ENCODE measurements at places on chromosomes 1 and 21.

DNA sequence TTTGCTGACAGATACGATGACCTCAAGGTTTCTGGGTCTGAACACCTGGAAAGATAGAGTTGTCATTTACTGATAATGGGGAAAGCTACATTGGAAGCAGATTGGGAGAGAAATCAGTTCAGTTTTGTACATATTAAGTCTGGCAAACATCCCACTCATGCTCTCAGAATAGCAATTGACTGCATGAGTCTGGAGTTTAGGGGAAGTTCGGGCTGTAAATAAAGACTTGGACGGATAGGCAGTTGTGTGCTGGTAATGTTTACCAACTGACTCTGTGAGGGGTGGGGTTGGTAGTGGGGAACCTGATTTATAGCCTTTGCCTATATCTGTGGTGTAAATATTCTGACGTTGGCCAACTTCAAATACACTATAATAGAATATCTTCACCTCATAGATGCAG lies 4.0 kb downstream of the H6PD start:
- DNase-seq = no peak

GRCh38 chr1:228469413-228470162 lies 17.6 kb upstream of the RNF187 start:
- no peak for DNase-seq

DNA sequence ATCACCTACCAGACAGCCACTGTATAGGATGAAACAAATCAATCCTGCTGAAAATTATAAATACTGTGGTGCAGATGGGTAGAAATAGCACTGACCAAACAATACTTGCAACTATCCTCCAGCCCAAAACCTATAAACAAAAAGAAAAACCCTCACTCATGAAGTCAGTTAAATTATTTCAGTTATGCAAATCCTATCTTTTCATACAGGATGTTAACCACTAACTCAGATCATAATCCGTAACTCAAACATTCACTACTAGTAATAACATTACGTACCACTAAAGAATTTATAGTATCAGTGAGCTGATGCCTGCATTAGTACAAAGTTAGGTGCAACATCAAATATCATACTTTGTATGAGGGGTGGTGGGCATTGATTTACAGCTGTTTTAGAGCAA lies 2.6 kb downstream of the NDC1 start:
- DNase-seq = no peak

DNA sequence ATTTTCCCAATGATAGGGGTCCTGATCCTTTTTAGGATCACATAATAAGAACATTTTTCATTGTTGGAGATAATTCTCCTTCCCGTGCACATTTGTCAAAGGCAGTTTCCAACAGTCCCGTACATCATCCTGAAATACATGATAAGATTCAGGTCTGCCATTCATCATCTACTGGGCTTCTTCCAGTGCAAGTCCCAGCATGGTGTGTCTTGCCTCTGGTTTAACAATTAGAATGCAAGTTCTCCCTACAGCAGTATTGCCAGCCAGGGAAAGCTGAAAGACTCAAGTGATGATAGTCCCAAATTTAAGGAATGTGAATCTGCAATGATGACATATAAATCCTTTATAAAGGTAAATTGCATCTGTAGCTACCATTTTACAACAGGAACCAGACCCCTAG lies 146.2 kb downstream of the DAB1 start:
- DNase-seq = no peak

GRCh38 chr1:36849956-36850355 lies 184.4 kb downstream of the GRIK3 start:
- no peak for DNase-seq

DNA sequence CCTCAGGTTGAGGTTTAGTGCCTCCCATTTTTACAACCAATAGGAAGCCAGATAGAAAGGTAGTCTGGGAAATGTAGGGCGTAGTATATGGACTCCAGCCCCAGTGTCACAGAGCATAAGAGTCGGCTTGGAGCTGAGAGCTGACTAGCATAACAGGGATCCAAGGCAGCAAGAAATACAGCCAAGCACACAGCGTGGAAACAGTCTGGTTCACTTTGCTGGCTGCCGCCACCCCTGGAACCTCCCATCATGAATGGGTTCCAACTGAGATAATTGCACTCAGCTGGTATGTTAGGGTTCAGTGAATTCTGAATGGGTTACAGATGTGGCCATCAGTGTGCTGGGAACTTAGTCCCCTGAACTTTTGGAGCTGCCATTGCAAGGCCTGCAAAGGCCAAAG lies 76.7 kb upstream of the GPR88 start:
- no peak for DNase-seq

- DNase-seq = no peak
These were observed 385.9 kb downstream of the PCP4 start for GRCh38 chr21:40253112-40253511.

- no peak for DNase-seq
These were observed 40.5 kb downstream of the PLPPR5 start for GRCh38 chr1:98964198-98964597.

DNA sequence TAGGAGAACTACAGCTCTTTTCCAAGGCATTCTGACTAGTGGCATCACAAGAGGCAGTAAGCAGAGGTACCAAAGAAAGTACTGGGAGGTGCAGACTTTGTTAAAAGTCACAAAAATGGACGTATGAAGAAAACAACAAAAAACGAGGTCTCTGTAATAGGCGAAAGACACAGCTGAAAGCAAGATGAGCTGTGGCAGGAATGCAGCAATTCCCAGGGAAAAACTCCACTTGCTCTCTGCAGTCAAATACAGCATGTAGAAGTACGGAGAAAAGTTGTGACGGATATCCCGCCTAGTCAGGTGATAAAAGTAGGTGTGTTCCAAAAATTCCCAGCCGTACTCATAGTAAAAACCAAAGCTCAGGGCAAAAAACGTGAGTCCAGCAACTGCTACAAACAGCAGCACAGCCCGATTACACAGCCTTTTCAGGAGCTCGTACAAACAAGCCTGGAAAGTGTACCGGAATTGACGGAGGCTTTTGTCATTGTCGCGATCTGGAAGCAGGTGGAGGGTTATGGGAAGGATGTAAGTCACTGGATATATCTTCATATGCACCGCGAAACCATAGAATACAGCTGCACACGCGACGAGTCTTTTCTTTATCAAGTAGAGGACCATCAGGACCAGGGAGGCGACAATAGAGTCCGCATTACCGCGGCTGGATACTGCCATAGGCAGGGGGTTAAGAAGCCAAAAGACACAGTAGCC lies 979 bp downstream of the PIGM start:
- no peak for DNase-seq

GRCh38 chr1:166974647-166975345 lies 544 bp downstream of the ILDR2 start:
- no peak for DNase-seq

- DNase-seq = no peak
These were observed 20.7 kb upstream of the RPE65 start for GRCh38 chr1:68470388-68470970.

DNA sequence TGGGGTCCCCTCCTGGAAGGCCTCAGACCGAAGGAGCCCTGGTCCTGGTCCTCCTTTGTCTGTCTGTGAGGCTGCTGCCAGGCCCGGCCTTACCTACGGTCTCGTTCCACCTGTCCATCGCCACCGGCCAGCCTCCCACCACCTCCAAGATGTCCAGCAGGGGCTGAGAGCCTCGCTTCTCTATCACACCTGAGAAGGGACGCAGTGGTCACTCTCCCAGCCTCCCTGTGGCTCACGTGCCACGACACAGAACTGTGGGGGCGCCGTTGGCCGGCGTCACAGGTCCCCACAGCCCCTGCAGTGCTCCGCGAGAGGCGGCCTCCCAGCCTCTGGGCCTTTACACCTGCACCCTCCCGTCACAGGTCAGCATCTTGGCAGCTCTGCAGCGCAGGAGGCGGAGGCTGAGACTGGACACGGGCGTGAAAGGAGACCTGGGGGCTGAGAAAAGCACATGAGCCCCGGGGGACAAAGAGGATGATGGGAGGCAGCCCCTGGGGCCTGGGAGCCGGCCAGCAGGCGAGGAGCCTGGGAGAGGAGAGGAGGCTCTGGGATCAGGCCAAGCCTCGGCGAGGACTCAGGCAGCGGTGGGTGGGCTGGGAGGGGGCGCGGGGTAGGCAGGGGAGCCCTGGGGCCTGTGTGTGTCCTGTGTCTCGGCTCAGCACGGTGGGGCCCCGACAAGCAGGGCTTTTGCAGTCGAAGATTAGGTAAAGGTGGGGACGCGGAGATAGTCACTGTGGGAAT lies 20.5 kb downstream of the PRXL2B start:
- no peak for DNase-seq

DNA sequence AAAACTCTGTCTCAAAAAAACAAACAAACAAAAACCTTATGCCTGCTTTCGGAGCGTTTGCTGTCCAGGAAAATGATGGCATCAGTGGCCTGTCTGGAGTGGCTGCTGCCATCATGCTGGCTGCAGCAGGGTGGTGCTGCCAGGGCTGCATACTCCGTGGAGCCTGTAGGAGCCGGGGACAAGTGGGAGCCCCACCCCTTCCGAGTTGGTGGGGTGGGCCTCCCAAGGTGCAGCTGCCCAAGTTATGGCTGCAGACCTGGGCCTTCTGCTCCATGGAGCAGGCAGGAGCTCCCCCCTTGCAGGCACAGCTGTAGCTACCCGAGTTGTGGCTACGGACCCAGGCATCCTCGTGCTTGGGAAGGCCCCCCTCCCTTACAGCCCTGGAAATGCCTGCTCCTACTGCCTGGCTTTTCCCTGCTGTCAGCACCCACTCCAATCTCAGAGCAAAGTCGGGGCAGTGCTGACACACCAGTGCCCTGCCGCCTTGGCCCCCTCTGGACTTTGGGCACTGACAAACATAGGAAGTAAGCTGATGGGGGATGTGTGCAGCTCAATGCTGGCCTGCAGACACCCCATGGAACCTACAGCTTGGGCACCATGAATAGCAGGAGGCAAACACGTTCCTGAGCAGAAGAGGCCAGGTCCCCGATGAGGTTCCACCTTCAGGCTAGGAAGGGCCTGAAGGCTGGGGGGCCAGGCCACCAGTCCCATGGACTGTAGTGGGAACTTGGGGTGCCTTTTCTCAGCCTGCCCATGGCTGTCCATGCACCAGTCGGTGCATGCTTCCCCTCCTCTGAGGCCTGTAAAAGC lies 60.4 kb downstream of the CC2D1B start:
- no peak for DNase-seq

DNA sequence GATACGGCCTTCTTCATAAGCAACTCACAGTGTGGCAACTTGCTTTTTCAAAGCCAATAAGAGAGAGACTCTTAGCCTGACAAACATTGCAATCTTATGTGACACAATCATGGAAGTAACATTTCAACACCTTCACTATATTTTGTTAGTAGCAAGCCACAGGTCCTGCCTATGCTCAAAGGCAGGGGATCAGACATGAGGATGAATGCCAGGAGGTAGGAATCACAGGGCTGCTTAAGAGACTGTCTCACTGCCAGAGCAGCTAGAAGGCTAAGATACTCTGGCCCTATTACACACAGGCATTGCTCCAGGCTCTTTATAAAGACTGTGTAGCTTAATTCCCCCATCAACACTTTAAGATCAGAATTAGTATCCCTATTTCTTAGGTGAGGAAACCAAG lies 236.2 kb upstream of the KAZN start:
- DNase-seq = no peak

DNA sequence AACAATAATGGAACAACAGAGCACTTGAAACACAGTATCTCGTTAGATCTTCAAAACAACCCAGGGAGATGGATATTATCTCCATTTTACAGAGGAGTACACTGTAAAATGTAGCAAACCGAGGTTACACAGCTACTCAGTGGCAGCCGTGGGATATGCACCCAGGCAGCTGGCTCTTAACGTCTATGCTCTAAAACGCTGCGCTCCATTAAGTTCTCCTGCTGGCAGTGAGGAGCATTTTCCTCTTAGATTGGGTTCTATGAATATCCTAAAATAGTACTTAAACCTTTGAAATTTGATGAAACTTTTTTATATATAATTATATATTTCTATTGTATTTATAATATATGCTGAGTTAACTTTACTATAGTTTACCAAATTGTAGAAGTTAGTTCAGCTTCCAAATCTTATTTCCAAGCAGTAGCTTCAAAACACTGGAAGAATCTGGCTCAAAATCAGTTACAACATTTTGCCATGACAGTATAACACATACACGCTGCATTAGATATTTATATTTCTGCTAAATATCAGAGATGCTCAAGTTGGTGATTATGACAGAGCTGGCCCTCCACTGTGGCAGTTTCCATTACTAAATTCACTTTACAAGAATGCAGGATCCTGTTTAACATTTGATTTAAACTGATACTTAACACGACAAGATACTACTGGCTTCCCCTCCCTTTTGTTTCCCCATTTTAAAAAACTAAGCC lies 49.5 kb downstream of the TGFBR3 start:
- no peak for DNase-seq
